ENCODE measurements at places on chromosomes 5 and 9.
A peak's percentile ranks its signal among the peaks of the same experiment; 100 is the strongest.

DNA sequence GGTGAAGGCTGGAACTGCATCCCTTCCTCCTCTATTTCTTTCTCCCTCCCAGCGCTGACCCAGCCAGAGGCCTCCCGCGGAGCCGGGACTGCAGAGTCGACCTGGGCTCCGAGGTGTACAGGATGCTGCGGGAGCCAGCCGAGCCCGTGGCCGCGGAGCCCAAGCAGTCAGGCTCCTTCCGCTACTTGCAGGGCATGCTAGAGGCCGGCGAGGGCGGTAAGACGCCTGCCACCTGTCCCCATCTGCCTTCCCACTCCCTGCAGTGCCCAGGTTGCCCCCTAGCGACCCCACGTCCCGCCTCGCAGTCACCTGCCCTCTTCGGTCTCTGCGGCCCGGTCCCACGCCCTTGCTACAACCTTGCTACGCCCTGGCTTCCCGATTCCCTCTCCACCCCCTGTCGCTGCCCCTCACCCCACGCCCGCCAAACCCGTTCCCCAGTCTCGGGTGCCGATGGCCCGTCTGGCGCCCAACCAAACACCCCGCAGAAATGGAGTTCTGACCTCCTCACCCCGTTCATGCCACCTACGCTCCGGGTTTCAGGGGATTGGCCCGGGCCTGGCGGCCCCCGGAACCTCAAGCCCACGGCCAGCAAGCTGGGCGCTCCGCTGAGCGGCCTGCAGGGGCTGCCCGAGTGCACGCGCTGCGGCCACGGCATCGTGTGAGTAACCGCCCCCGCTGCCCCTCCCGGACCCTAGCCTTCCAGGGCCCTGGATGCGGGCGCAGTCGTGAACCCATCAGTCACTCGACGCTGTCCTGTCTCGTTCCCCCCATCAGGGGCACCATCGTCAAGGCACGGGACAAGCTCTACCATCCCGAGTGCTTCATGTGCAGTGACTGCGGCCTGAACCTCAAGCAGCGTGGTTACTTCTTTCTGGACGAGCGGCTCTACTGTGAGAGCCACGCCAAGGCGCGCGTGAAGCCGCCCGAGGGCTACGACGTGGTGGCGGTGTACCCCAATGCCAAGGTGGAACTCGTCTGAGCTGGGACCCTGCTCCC, 14.1 kb downstream of the PDLIM4 start:
- peak; percentile 27 for DNase-seq

DNA sequence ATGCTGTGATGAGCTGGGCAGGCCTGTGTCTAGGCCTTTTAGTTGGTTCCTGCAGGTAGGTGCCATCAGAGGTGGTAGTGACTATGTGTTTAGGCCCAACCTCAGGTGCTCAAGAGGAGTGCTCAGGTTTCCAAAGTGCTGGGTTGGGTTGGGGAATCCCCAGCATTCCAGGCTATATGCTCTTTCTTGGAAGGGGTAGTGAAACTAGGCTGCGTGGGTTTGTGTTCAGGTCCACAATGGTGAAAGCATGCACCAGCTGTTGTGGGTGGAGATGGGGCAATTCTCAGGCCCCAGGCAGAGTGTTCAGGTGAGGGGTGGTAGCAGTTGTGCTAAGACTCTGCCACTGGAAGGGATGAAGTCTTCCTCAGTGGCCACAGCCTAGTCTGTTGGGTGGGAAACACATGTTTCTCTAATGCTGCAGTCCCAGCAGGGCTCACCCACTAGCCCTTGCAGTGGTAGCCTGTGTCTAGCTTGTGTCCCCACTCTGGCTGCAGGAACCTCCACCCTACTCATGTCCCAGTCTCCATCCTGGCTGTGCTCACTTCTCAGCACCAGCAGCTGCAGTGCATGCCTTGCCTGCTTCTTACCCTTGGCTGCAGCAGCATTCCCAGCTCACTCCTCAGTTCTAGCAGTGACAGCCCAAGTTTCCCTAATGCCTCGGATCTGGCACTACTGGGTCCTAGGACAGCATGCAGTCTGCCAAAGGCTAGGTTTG, 78.9 kb downstream of the FAM170A start:
- no peak for DNase-seq

DNA sequence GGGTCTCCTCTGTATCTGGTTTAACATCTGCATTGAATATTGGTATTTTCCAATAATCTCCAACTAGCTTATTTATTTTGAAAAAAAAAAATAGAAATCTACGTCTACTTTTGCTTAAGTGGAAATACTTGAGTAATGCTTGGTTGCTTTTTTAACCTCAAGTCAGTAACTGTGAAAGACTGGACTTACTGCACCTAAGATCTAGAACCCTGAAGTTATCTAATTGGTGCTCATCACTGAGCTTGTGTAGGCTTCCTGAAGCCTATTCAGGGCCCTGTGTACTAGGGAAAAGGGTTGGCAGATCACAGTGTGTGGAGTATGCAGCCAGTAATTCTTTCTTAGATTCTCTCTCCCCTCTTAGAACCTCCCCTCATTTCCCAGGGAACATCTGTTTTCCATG, 16.2 kb downstream of the SLC1A1 start:
- no peak for DNase-seq

- DNase-seq: no peak
Observed at GRCh38 chr5:149417711-149418368, 38.7 kb upstream of the IL17B start.

GRCh38 chr5:168637793-168638192, 58.6 kb upstream of the PANK3 start:
- no peak for DNase-seq

GRCh38 chr5:1227667-1228066, 2.5 kb downstream of the SLC6A18 start:
- DNase-seq: no peak

- no peak for DNase-seq
Observed at GRCh38 chr9:93911801-93912554, 43.2 kb downstream of the BARX1 start.

DNA sequence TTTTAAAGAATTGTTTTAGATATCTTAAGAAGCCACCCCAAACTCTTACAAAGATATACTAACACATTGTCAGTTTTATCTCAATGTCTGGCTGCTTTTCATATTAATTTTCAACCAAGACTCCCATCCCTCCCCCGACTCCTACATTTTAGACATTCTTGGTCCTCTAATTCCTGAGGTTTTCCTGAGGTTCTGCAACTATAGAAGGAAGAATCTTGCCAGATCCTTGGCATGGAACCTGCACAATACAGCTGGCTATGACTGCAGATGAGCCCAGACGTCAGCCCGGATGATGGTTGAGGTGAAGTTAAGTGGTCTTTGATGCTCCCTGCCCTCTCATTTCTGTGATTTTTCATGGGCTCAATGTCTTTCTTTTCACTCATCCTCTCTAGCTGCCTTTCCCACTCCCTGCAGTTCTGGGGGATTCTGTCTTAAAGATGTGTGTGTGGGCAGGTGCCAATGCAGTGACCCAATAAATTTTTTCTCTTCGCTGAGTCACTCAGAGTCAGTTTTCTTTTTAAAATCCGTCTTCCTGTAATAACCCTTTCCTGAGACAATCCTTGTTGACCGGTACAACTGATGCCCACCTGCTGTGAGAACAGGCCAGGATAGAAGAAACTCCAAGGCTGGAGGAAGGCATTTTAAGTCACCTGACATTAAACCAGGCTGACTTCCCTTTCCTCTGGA, 237.8 kb upstream of the GAS1 start:
- no peak for DNase-seq

GRCh38 chr5:14339468-14339867, 196.3 kb downstream of the TRIO start:
- DNase-seq: no peak

DNA sequence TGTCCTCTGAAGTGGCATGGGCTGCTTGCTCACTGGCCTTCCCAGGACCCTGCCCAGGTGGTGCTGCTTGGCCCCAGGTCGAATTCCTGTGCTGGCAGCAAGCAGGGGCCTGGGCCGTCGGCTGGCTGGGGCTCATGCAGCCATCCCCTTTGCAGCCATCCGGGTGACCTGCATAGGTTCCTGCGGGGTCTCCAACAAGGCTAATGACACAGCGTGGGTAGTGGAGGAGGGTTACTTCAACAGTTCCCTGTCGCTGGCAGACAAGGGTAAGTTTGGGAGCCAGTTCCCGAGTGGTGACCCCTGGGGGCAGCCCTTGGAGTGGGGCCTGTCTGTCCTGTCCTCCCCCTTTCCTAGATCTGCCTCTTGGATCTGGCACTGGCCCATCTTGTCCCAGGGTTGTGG, 6.1 kb upstream of the EHMT1 start:
- no peak for DNase-seq

DNA sequence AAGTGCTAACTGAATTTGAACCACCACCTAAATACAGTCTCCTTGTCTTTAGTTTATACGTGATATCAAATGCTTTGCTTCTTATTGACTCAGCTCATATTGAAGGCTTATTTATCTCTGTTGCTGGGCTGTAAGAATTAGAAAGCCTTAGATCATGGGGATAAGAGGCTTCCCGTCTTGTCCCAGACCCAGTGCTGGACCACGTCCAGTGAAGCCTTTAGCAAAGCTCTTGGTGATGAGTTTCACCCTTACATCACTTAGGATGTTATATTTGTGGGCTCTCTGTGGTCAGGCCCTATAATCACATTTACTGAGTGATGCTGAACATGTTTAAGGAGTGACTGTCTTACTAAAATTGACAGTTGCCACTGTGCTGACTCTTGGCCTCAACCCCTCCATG, 11.2 kb downstream of the FAM240B start:
- DNase-seq: no peak

GRCh38 chr5:149549461-149550267, 1.6 kb downstream of the CSNK1A1 start:
- peak; percentile 27 for DNase-seq

GRCh38 chr5:7856855-7857254, 5.9 kb upstream of the CFAP90 start:
- no peak for DNase-seq

DNA sequence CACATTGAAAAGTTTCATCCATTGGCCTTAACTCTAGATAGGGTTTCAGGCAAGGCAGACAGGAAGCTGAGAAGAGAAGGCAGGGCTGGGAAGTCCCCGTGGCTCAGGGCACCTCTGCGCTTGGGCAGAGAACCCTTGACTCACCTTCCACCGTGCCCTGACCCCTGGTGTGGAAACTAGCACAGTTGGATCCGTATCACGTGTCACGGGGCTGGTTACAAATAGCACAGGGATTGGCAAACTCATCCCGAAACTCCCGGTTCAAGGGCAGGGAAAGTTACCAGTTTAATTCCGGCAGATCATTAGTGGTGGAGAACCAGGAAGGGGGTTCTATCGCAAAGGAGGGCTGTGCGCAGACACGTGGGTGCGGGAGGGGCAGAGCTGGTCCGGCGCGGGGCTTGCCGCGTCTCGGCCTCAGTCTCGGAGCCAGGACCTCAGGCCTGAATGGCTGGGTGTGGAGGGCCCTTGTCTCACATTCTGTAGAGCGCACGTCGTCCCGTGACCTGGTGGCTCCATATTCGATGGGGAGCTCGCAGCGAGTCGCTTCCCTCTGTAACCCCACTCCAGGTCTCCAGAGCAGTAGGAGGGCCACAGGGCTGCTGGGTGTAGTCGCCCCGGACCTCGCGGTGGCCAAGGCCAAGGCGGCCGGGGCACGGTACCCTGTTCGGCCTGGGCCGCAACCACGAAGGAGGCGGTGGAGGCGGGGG, 771 bp upstream of the TMEM171 start:
- peak; percentile 45 for DNase-seq

DNA sequence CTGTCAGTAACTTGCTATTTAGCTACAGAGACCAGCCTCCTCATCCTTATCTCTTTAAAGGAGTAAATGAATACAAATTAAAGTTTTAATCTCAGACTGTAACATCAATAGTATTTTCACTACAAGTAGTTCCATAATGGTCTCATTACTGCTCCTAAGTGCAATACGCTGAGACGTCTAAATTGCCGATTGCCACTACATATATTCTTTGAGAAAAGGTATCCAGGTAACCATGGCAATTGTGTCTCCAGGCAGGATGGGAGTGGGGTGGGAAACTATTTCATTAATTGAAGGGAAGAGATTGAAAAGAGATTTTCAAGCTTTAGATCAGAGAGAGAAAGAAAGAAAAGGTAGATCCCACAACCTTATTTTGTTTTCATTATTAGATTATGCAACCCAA, 65.5 kb upstream of the PPP2R2B start:
- DNase-seq: no peak

DNA sequence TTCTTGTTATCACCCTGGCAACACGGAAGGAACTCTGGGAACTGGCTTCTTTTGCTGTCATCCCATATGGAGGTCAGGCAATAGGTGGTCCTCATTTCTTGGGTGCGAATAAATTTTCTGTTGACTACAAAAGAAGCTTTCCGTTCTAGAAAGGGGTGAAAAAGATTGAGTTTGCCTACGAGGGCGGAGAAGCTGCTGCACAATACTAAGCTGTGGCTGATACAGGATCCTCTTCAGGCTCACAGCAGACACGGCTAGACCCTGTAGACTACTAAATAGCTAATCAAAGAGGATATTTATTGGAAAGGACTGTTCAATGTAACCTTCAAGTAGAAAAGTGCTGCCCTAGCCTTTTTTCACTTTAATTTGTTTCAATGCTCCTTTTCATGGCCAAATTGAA, 58.1 kb downstream of the TJP2 start:
- no peak for DNase-seq

DNA sequence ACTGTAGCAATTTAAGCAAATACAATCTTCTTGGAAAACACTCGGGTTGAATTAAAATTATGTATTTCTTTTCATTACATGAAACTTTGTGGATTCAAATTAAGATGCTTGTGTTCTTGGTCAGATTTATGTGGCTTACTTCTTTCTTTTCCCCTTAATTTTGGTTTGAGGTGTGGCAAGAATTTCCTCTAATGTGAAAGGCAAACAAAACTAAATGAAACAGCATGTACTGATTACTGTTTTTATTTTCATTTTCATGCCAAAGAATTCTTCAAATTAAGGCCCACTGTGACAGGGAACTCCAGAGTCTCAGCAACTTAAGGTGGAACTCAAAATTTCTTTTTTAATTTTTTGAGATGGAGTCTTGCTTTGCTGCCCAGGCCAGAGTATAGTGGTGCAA, at the start of gene OMD:
Gene OMD, minus strand, starts transcription at position 132 of the 400 bp plus-strand sequence. CDS start 6,913 bp downstream, outside the sequence.
- no peak for DNase-seq

DNA sequence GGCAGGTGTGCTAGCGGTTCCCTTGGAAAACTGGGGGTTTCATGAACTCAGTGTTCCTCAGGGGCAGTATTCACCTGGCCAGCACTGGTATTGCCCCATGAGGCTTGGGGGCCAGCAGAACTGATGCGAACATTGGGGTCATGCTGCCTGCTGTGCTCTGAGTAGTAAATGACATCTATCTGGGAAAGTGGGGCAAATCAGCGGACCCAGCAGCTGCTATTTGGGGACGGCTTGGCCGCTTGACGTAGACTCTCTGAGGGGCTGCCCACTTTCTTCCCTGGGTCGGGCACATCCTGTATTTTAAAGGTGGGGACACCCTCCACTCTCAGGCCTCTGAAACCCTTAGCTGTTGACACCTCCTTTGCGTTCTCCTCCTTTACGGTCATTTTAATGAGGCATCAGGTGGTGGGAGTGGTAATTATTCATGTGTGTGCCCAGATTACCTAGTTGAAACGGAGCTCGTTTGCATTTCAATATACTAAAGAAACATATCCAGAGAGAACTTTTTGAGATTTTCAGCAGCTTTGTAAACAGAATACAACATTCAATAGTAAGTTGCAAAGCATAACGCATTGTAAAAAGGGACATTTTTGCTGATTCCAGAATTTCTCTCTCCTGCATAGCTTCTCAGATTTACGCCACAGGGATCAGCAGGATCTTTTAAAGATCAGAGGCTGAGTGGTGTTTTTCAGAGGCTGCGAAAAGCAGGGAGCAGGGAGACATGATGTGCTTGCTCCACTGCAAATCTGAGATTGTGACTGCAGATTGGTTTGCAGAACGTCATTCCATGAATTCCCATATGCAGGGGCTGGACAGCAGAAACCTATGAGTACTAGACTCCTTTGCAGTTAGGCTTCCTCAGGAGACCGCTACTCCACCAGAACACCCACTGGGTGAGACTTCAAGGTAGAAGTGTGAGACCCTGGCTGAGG, 56.8 kb upstream of the ZFR start:
- DNase-seq: no peak

GRCh38 chr9:794386-794785, 47.1 kb upstream of the DMRT1 start:
- DNase-seq: no peak
